Stimulated activated CD4-positive, alpha-beta T cell treated with anti-CD3 and anti-CD28 coated beads, Interleukin-1b, Interleukin-23, amount 100 ng/mL, for 24 hours (primary cell): ENCODE measurements at places on chromosomes 5 and 9.

DNA sequence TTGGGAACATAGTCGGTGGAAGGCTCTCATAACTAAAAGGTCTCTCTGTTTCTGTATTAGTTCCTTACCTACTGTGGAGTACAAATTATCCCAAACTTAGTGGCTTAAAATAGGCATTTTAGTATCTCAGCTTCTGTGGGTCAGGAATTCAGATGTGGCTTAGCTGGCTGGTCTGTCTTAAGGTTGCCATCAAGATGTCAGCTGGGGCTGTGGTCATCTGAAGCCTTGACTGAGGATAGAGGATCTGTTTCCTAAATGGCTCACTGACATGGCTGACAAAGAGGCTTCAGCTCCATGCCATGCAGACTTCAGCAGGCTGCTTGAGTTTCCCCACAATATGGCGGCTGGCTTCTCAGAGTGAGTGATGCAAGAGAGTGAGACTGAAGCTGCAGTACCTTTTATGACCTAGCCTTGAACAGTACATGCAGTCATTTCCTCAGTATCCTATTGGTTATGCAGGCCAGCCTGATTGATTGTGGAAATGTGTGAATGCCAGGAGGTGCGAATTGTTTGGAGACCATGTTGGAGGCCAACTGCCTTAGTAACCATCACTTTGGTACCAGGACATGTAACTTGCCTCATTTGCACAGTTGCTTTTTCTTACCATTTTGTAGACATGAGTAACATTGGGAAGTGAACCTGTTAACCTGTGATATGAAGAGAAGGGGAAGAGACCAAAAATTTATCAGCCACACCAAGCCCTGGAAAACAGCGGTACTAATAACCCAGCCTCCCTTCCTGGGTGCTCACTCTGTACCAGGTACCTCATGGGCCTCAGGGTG is 152.8 kb upstream of the IER5L start:
- no peak for DNase-seq

- DNase-seq: no peak
Observed at GRCh38 chr5:27402828-27403227, 364.4 kb upstream of the CDH9 start.

- no peak for DNase-seq
Observed at GRCh38 chr5:143573568-143574170, 170.2 kb upstream of the NR3C1 start.

- DNase-seq: no peak
Observed at GRCh38 chr5:151555760-151556576, 35.2 kb downstream of the FAT2 start.

- no peak for DNase-seq
Observed at GRCh38 chr5:61082516-61083280, 79.6 kb downstream of the SMIM15 start.

- DNase-seq: no peak
Observed at GRCh38 chr5:102759289-102759688, 4.2 kb downstream of the PAM start.

GRCh38 chr5:80355686-80356085 is 35.9 kb downstream of the SPZ1 start:
- DNase-seq: no peak
